B cell (primary cell): ENCODE measurements at places on chromosomes 16 and 17.

DNA sequence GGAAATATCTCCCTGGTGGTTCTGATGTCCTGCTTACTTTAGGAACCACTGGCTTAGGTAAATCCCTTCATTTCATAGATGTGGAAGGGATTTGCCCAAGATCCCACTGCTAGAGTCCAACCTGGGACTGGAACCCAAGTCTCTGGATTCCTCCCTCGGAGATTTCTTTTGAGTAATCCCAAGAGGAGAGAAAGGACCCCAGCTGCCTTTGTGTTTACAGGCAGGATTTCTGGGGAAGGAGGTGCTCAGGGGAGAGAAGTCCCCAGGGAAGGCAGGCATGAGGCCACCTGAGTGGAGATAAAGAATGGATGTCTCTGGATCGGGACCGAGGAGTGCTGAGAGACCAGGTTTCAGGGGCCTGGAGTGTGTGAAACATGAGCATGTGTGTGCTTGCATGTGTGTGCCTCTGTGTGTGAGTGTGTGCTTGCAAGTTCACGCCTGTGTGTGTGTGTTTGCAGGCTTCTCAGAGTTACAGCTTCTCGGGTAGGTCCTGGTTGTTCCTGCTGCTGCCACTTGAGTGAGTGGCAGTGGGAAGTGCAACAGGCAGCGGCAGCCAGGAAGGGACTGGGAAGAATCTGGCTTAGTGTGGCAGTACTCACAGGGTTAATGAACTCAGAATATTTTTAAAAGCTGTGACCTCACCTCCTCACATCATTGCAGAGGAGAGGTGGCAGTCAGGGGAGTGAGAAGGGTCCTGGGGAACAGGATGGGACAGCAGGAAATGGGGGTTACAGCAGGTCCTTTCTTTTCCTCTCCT lies 2.2 kb downstream of the KCNH6 start:
- DNase-seq = no peak

DNA sequence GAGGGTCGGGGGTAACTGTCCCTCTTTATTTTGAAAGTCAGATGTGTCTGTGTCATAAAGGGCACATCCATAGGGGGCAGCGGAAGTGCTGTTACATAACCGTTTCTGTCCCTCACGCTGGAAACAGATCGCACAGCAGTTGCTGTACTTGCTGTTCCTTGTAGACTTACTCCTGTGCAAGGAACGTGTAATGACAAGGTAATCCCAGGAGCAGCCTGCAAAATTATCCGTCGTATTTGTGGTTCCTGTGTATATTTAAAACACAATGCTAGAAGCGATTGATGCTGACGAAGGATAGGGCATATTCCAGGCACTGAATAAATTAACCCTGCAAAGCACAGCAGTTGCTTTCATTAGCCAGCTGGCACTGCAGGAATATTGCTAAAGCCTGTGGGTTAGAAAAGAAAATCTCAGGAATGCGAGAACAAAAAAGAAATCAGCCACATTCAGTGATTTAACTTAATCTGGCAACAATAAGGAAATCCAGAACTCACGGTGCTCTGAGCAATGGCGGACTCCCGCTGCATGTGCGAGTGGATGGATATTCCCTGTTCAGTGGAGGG lies 76.2 kb downstream of the SPECC1 start:
- DNase-seq = no peak

GRCh38 chr17:33889040-33889439 lies 366.0 kb upstream of the CCL2 start:
- DNase-seq = no peak

DNA sequence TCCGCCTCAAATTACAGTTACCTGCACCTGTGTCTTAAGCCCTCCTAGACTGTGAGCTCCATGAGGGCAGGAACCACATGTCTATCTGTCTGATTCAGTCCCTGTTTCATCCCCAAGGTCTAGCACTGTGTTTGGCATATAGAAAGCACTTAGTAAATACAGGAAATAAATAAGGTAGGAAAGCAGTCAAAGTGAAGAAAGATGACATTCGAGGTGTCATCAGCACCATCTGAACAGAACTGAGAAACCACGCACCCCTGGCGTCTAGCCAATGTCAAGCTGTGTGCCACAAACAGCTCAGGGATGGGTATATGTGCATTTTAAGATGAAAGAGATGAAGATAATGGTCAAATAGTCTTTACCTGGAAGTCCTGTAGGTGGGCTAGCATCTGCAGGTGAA lies 79.6 kb upstream of the ATP2A3 start:
- no peak for DNase-seq

DNA sequence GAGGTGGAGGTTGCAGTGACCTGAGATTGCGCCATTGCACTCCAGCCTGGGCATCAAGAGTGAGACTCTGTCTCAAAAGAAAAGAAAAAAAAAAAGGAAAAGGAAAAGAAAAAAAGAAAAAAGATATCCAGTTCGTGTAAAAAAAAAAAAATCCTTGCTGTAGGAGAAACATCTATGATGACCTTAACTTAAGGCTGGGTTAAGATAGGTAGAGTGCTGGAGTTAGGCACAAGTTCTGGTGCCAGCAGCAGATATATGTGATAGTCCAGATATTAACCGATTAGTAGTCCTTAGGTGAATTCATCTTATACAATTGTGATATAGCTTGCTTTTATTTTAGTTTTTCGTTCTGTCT lies 17.2 kb downstream of the PSMD11 start:
- DNase-seq = no peak

- DNase-seq = no peak
Measured at GRCh38 chr17:20926532-20926931, 116.3 kb downstream of the USP22 start.

- no peak for DNase-seq
Measured at GRCh38 chr16:47667956-47668355, 206.8 kb downstream of the PHKB start.

- DNase-seq = no peak
Measured at GRCh38 chr17:75094871-75095399, 7.2 kb downstream of the SLC16A5 start.
